IMR-90 (cell line): ENCODE measurements at places on chromosomes 13 and 19. TPM values are rescaled to one million over a fixed set of nuclear protein-coding genes. Genes with fewer than 3 reads are reported as not detected.

Gene CLEC17A
- not detected in 2 replicates for total RNA-seq

Gene LINGO3
- total RNA-seq: not detected in 2 replicates

Gene ZNF17
- 11.7 and 17.4 TPM in 2 replicates for total RNA-seq

DNA sequence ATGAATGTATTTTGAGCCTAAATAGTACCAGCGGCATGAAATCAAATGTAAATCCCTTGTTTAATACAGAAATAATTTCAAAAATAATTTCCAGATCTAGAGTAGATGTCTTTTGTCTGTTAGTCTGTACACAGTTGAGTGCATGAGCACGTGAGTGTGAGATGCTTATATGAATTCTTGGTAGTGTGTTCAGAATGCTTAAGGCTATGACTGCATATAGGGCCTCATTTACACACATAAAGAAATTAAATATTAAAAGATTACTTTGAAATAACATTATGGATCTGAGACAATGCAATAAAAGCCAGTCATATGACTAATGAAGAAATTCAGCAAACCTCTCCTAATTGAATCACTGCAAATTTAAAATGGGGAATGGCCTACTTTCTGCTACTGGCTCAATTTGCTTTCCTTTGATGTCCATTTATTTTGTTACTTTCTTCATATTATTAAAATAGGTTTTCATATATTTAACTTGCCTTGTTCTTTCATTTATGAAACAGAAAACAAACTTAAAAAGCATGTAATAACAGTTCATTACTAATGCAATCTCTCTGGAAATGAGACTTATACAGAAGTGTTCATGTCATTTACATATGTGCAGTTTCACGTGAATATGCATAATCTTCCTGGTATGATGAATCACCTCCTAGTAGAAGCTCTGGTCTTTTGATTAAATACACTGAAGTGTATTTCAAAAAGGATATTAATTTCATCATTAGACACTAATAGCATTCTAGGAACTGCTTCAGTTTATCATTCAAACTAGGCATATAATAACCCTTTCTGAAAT, 4.5 kb downstream of the AMER2 start:
- no peak for DNase-seq

DNA sequence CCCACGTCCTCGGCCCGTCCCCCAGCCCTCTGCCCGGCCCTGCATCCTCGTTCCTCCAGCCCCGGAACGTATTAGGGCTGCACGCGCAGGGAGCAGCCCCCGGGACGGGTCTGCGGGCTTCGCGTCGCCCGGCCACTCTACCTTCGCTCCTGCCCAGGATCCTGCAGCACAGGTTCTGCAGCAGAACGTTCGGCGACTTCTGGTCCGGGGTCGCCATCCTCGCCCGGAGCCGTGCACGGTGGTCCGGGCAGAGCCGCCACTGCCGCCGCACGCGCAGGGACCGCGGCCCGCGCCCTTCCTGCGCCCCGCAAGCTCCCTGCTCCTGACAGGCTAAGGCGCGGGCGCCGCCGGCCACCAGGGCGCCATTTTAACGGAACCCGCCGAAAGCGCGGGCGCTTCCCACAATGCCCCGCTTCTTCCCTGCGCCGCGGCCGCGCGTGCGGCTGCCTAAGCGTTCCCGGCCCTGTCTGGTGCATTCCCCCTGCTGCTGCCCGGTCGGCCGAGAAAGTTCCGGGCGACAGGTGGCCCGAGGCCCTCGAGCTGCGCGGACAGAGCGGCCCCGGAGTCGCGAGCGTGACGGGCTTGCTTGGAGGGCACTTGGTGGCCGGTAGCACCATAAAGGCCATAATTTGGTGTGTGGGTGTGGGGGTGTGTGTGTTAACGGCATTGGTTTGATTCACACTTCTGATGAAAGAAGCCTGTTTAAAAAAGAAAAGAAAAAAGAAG, at the start of gene TUBGCP3:
Gene TUBGCP3, minus strand, starts transcription at position 390 of the 726 bp plus-strand sequence. Its CDS starts 173 bp downstream, at position 217.
- DNase-seq: peak; percentile 78

GRCh38 chr13:75222031-75222430, 259.9 kb downstream of the TBC1D4 start:
- DNase-seq: peak; percentile 33

DNA sequence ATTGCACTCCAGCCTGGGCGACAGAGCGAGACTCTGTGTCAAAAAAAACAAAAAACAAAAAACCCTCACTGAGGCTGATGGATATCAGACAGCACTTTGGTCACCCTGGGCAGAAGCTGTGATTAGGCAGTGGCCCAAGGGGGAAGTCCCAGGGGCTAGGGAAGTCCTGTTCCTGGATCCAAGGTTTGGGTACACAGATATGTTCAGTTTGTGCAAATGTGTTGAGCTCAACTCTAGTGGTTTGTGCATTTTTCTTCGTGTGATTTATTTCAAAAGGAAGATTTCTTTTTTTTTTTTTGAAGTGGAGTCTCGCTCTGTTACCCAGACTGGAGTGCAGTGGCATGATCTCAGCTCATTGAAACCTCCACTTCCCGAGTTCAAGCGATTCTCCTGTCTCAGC, 12.3 kb downstream of the MEF2B start:
- DNase-seq: no peak
